Activated CD8-positive, alpha-beta memory T cell treated with anti-CD3 and anti-CD28 coated beads, Interleukin-2, amount 50 U/mL, for 4 hours (primary cell): ENCODE measurements at places on chromosomes 11 and 22.
A peak's percentile ranks its signal among the peaks of the same experiment; 100 is the strongest.

GRCh38 chr11:84566671-84567070, 1060.5 kb downstream of the DLG2 start:
- DNase-seq = no peak

DNA sequence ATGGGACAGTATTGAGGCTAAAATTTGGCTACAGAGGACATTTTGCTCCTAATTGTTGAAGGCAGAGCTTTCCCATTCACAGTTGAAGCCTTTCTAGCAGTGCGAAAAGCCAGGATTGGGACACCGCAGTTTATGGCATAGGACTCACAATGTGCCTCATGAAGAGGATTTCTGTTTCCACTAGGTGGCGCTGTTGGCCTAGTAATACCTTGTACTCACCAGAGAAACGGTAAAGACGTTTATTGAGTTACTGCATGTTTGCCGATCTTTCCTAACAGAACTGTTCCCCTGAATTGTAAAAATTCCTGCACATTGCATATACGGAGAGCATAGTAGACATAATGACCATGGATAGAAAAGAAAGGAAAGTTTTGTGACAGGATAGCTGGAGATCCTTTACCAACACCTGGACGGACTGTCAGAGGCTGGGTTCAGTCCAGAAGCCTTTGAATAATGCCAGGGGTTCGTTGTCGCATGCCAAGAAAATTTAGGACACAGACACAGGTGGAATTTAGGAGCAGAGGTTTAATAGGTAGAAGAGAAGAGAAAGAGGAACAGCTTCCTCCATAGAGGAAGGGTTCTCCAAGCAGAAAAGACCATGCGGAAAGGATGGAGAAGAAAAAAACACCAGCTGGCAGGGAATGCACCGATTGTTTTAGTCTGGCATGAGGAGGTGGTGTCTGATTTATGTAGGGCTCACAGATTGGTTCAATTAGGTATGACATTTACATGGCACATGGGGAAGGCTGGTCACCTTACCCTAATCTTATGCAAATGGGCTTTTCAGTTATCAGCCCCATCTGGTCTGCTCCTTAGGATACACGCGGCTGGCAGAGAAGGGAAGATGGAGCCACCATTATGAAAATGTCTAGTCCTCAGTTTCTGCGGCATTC, 10.8 kb upstream of the OR51D1 start:
- peak; percentile 23 for DNase-seq

DNA sequence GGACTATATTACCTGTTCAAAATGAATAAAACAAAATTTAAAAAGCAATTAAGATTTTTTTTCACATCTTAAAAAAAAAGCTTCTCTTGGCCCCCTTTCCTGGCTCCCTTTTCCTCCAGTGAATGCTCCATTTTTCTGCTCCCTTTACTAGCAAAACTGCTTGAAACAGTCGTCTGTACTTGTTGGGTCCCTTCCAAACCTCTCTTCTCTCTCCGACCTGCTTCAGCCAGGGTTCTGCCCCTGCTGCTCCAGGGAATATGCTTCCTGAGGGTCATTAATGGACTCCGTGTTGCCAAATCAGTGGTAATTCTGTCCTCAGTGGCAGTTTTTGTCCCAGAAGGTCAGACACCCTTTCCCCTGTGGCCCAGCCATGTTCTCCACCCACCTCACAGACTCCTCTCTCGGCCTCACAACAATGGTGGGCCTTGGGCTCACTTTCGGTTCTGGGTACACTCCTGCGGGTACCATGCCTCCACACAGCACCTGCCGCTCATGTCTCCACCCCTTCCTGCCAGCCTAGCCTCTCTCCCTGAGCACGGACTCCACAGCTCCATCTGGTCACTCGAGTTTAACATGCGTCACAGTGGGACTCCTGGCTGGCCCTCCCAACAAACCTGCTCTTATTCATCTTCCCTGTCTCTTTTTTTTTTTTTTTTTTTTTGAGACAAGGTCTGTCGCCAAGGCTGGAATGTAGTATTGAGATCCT, 7.8 kb upstream of the POLR3H start:
- DNase-seq = no peak

DNA sequence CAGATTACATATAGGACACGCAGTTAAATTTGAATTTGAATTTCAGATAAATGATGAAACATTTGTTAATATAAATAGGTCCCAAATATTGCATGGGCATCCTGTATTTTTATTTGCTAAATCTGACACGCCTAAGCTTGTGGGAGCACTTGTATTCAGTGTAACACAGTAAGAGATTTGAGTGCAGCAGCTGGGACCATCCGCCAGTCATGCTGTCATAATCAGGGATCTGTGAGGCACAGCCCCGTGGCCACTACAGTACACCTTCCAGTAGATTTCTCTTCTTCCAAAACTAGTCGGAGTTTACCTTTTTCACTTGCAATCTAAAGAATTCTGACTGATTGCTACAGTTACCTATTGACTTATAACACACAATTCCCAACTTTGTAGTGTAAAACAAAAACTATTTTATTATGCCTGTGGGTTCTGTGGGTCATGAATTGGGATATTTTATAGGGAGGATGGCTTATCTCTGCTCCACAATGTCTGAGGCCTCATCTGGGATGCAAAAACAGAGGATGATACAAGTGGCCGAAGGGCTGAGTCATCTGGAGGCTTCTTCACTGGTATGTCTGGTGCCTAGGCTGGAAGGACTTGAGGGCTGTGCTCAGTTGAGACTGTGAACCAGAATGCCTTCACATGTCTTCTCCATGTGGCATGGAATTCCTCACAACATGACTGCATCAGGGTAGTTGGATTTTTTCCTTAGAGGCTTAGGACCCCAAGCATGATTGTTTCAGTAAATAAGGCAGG, 74.1 kb downstream of the PRSS23 start:
- DNase-seq = no peak

DNA sequence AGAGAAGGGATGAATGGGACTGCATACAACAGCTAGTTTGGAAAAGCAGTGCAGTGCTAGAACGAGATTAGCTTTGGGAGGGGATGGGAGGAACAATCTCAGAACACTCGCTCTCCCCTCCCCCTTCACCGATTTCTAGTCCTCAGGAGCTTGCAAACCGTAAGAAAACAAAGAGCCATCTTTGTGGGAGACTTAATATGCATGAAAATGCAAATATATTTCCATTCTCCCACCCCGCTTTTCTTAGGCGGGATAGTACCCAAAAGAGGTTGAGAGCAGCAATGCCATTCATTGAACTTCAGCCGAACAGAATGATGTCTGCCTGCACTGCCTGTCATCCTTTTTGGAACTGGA, 1.1 kb downstream of the SPINDOC start:
- no peak for DNase-seq

GRCh38 chr11:74570266-74571061, 21.9 kb upstream of the POLD3 start:
- DNase-seq = peak; percentile 20

DNA sequence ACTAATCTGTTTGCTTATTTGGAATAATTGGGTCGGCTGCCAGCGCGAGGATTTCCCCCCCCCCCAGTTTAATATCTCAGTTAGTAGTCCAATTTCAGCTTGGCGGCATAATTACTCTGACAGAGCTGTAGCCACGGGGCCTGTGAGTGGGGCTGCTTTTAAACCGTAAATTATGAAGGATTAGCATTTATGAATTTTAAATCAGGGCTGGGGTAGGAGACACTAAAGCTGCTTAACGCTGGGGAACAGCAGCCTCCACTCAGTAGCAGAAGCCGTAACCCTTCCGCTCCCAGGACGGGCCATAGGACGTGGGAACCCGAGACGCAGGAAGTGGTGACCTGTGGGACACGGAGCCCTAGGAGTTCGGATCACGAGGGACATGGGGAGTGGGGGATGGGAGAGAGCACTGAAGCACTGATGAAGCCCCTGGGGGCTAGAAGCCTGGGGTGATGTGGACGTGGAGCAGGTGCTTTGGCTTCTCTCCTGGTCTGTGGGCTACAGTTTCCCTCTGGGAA, 66.2 kb upstream of the LMO1 start:
- no peak for DNase-seq

- no peak for DNase-seq
Measured at GRCh38 chr11:15617126-15617525, 502.4 kb downstream of the INSC start.

DNA sequence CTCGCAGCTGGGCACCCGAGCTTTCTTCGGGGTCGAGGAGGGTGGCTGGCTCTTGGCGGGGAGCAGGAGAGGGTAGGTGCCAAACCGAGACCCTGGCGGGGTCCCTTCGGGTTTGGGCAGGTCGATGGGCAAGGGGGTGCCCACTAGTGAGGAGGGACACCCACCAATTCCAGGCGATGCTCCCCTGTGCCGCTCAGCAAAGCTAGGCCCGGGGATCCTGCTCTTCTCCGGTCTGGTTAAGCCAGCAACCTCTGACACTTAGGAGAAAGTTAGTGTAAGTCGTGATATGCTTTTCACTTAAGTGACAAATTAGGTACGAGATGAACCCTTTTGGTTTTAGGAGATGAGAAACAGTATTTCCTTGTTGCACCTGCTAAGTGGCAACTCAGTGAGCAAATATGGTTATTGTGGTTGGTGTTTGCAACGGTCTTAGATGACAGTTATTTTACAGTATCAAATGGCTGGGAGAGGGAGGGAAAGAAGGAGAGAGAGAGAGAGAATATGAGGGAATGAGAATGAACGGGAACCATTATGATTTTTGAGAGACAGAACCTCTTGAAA, 565 bp downstream of the NUCB2 start:
- no peak for DNase-seq

DNA sequence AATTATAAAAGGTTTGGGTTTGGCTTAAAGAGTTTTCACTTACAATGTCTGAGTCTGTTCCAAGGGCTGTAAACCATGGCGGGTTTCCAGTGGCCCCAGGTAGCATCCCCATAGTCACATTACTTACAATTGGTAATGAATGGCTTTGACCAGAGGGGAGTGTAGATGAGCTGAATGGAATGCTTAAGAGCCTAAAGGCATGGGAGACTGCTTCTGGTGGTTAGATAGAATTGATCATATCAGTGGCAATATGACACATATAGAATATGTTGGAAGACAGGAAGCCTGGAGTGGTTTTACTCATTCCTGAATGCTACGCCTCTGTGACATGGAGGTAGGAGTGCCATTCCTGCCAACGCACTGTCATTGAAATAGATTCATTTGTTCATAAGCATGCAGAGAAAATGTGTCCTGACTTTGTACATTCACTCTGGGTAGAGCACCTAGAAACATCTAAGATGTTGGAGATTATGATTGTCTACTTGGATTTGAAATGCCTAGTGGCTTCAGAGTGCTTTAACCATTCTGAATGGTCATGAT, 183.3 kb downstream of the BLID start:
- DNase-seq = no peak

GRCh38 chr22:38760477-38761201, 4.8 kb upstream of the SUN2 start:
- DNase-seq = no peak

GRCh38 chr11:82765466-82766034, 31.9 kb upstream of the FAM181B start:
- DNase-seq = no peak

GRCh38 chr22:43828998-43829782, 17.1 kb upstream of the EFCAB6 start:
- DNase-seq = no peak

DNA sequence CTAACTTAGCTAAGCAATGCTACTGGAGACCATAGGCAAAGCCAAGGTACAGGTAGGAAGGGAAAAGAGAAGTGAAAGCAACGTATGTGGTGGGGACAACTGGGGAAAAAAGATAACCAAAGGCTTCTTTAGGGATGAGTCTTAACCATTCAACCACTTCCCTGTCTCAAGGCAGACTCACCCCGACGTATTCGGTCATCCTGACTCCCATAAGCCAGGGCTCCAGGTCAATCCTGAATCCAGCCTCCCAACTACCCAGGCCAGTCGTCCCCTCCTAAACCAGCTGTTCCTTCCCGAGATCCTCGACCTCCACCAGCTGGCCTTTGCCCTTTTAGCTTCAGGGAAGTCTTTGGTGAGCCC, 330 bp downstream of the ACP2 start:
- no peak for DNase-seq

GRCh38 chr11:27372164-27372563, 9.1 kb upstream of the CCDC34 start:
- DNase-seq = no peak

DNA sequence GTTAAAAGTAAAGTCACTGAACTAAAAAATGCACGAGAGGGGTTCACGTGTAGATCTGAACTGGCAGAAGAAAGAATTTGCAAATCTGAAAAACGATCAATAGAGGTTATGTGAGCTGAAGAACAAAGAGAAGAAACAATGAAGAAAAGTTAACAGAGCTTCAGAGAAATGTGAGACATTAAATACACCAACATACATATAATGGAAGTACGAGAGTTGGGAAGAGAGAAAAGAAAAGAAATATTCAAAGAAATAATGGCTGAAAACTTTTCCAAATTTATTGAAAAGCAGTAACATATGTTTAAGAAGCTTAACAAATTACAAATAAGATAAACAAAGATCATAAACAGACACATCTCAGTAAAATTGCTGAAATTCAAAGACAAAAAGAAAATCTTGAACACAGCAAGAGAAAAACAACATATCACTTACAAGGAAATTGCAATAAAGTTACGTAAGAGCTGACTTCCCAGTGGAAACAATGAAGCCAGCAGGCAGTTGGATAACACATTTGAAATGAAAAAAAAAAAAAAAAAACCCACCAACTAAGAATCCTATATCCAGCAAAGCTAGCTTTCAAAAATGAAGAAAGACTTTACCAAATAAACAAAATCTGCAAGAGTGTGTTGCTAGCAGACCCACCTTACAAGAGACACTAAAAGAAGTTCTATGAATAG, 56.8 kb downstream of the EMSY start:
- no peak for DNase-seq

- DNase-seq = no peak
Measured at GRCh38 chr22:34502821-34503220, 563.1 kb upstream of the ISX start.

GRCh38 chr11:99079576-99079975, 58.8 kb downstream of the CNTN5 start:
- no peak for DNase-seq

- DNase-seq = no peak
Measured at GRCh38 chr11:108496643-108497256, 1.4 kb downstream of the POGLUT3 start.

- no peak for DNase-seq
Measured at GRCh38 chr22:18091916-18092526, 14.2 kb downstream of the PEX26 start.

DNA sequence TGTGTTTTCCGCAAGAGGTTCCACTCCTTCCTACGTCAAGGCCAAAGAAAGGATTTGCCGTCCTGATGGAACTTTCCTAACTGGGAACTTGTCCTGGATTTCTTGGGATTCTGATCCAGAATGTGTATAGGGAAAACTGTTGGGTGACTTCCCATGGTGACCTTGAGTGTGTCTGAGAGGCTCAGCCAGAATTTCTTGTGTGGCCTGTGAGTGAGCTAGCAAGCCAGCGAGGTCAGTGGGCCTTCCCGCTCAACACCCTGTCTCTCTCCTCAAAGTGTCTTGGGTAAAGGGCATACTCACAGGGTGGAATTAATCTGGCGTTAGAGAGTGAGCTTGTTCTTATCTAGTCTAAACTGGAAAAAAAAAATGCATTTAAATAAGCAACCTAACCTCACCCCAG, 20.4 kb downstream of the ZNRF3 start:
- DNase-seq = no peak

- no peak for DNase-seq
Measured at GRCh38 chr11:29448246-29448877, 568.5 kb downstream of the KCNA4 start.
